ENCODE measurements at places on chromosomes 3 and 15.

- peak; percentile 58 for DNase-seq
Observed at GRCh38 chr15:80480909-80481308, 76.7 kb downstream of the ARNT2 start.

DNA sequence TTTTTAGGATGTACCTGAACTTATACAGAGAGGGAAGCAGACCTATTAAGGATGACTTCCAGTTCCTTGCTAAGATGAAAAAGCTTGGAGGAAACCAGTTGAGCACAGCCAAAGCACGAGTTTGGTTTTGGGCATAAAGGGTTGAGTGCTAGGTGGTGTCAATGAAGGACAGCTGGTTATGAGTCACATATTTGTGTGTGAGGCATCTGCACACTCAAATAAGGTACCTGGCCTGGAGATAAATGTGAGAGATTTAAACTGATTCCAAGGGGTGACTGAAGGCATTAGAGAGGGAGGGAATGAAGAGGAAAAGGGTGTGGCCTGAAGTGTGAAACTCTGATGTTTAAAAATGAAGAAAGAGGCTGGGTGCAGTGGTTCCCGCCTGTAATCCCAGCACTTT, 486.7 kb downstream of the DIPK2A start:
- DNase-seq: no peak

DNA sequence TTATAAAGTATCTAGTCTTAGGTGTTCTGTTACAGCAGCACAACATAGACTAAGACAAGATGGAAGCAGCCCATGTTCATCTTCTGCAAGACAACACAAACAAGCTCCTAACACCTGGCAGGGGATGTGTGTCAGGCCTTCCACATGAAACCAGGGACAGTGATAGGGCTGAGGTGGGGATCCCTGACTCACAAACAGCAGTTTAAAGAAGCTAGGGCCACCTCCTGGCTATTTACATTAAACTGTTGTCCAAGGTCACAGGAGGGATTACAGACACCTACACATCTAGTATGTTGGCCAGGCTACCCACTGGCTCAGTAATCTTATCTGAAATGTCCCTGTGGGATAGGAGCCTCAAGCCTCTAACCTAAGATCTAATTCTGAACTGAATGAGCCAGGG, 211.3 kb downstream of the MINAR1 start:
- DNase-seq: no peak

GRCh38 chr3:170697908-170698307, 112.0 kb upstream of the SLC7A14 start:
- no peak for DNase-seq

GRCh38 chr3:73206030-73206429, 144.6 kb downstream of the EBLN2 start:
- DNase-seq: no peak

DNA sequence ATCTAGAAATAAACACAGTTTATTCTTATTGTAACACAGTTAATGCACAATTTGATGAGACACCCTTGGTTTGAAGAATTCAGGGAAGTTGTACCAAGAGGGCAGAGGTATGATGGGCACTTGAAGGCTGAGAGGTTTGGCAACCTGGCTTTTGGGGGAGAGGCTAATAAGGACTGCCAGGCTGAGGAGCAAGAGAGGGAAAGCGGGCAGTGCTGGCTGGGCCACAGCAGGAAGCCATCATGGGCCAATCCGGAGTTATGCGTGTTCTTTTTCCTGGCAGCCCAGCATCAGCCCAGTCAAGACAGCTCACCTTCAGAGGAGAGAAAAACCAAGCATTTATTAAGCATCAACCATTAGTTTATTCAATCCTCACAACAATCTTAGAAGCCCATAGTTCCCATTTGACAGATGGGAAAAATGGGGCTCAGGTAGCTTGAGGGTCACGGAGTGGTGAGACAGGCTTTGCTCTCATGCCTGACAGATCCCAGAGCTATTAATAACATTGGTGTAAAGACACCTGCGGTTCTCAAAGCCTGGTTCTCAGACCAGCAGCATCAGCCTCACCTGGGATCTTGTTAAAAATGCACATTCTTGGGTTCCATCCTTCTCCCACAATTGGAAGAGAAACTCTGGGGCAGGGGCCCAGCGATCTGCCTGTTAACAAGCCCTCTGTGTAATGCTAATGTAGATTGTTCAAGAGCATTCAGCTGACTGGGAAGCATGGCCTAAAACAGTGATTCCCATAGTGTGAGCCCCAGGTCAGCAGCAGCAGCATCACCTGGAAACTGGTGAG, 183.7 kb downstream of the NTRK3 start:
- no peak for DNase-seq

DNA sequence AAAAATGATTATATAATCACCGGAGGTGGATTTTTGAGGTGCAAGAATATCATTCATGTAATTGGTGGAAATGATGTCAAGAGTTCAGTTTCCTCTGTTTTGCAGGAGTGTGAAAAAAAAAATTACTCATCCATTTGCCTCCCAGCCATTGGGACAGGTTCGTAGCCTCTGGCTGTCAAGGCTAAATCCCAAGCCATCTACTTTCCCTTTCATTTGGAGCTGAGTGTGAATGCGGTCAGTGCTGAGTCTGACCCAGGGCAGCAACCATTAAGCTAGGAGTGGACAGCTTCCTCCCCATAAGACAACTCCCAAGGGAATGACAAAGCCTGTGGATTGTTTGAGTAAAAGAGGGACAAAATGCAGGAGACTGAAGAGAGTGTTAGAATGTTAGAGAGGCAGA, 33.6 kb downstream of the PARP14 start:
- DNase-seq: peak; percentile 49

DNA sequence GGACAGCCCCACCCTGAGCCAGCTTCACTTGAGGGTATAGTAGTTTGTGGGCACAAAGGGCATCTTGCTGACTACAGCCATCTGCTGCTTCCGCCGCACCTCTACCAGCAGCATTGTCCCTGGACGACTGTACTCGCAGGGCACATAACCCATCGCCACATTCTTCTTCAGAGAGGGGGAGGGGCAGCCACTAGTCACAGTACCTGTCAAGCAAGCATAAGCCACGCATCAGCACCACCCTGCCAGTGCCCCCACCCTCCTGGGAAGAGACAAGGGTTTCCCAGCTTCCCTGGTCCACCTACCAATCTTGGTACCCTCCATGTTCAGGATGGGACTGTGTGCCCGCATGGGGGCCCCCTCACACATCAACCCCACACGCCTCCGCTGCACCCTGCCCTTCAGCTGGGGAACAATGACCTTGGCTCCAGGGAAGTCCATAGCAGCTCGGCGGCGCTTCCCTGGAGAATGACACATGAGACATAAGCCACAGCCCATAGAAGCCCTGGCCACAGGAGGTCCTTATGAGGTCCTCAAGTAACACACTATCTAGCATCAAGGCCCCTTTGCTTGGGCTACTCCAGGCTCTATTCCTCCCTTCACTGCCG, 4.7 kb downstream of the AMT start:
- no peak for DNase-seq

- no peak for DNase-seq
Observed at GRCh38 chr3:8766148-8766547, 3.3 kb downstream of the OXTR start.

DNA sequence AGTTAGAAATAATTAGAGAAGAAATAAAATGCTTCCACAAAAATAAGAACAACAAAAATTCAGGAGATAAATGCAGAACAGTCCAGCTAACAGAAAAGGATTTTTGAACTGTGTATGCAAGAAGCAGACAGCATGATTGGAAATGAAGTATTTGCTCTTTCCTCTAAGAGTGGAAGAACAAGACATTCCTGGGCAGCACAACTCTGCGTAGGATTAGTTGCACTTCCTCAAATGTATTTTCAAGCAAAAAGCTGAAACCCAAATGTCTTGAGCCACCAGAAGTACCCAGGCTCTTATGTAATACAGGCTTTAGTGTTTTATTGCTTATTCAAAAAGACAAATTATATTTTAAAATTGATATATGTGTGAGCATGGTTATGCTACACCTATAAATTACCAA, 127.2 kb downstream of the ZBTB20 start:
- no peak for DNase-seq

DNA sequence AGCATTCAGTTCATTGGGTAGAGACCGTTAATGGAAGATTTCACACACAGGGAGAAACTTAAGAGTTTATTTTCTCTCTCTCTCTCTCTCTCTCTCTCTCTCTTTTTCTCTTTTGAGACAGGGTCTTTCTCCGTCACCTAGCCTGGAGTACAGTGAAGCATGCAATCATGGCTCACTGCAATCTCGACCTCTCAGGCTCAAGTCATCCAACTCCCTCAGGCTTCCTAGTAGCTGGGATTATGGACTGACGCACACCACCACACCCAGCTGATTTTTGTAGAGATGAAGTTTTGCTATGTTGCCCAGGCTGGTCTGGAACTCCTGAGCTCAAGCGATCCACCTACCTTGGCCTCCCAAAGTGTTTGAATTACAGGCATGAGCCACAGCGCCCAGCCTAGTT, 1.6 kb downstream of the WDR72 start:
- no peak for DNase-seq
